ENCODE measurements at places on chromosomes 5 and 9. TPM values are rescaled to one million over a fixed set of nuclear protein-coding genes. Genes with fewer than 3 reads are reported as not detected.

TRIM36 gene
- 0.75 TPM for total RNA-seq

SLC6A19 gene
- 0.05 TPM for total RNA-seq

RAB3C gene
- 0.59 TPM for total RNA-seq

FBLL1 gene
- total RNA-seq, result 1.5 TPM

PCDHA11 gene
- not detected for total RNA-seq

ZFAND5 gene
- total RNA-seq, result 188 TPM

IL31RA gene
- total RNA-seq, result 1.3 TPM

FGD3 gene
- total RNA-seq, result 2.6 TPM

CCDC187 gene
- total RNA-seq, result 0.03 TPM

SPATA31C1 gene
- total RNA-seq, result not detected

CXCL14 gene
- total RNA-seq, result 1.2 TPM

MSMP gene
- not detected for total RNA-seq

RNF38 gene
- total RNA-seq, result 41.2 TPM

KLF4 gene
- 19.8 TPM for total RNA-seq

PLGRKT gene
- total RNA-seq, result 28.9 TPM

MFAP3 gene
- 33.3 TPM for total RNA-seq

TMEM215 gene
- total RNA-seq, result not detected

CARTPT gene
- not detected for total RNA-seq

GABRA1 gene
- total RNA-seq, result not detected

MACIR gene
- total RNA-seq, result 3.4 TPM

PCDHB14 gene
- 4.4 TPM for total RNA-seq
